ENCODE measurements at places on chromosomes 7 and 10.

DNA sequence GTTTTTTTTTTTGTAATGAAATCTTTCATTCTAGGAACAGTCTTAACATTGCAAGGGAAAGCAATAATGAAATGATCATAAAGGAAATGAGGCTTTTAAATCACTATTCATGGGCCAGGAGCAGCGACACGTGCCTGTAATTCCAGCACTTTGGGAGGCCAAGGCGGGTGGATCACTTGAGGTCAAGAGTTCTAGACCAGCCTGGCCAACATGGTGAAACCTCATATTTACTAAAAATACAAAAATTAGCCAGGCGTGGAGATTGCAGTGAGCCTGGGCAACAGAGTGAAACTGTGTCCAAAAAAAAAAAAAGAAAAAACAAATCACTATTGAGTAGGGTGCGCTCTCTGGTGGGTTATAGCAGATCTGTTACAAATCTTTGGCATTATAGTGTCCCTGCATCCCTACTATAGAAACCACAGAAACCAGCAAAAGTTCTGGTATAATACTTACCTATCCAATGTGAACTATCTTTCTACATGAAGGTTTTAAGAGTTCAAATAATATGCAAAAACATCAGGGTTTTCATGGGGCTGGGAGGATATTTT is 72.1 kb downstream of the GLI3 start:
- DNase-seq = no peak

DNA sequence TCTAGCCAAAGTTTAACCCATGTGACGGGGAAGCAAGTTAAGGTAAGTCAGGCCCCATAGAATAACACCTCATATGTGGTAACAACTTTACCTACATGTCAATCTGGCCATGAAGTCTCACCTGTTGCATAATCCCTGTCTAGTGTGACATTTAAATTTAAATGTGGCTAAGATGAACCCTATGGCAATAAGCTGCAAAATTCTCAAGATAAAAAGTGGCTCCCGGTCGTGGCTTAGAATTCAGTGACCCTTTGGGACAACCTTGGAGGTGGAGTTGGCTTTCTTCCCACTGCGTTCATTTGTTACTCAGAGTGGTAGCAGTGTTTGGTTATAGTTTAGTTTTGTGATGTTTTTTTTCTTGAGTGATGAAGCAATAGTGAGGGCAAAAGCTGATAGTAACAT is 90.6 kb downstream of the ARID5B start:
- no peak for DNase-seq

- no peak for DNase-seq
These were observed 347.8 kb downstream of the ELMO1 start for GRCh38 chr7:37100735-37101331.

DNA sequence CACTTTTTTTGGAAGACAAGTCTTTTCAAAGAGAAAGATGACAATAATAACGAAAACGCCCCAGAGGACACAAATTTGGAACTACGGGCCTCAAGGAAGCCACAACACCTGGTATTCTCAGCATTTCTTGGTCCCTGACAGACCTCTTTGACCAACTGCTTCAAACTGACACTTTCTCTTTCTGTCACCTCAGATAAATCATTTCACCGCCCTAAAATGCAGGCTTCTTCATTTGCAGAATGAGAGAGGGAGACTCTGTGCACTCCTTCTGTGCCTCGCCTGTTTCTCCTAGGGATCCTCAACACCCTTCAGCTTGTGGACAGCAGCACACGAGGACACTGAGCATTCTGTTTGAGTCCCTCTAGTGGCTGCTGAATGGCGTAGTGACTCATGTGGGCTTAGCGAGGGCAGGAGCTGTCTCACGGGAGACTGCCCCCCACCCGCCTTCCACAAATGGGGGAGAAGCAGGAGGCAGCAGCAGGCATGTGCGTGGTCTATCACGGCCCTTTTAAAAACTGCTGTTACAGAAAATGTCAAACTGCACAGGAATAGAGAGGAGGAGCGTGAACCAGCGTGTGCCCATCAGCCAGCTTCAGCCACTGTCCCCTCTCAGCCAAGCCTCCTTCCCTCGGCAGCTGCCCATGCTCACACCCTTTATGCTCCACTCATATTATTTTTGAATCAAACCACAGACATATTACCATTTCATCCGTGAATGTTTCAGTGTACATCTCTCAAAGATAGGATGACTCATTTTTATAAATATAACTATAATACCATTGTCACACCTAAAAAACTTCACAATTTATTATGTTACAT is 41.4 kb downstream of the GSDME start:
- no peak for DNase-seq

- DNase-seq = no peak
These were observed 151.5 kb downstream of the WDR11 start for GRCh38 chr10:121002586-121003205.
